Fibroblast of skin of abdomen (primary cell): ENCODE measurements at places on chromosomes 2 and 18.

DNA sequence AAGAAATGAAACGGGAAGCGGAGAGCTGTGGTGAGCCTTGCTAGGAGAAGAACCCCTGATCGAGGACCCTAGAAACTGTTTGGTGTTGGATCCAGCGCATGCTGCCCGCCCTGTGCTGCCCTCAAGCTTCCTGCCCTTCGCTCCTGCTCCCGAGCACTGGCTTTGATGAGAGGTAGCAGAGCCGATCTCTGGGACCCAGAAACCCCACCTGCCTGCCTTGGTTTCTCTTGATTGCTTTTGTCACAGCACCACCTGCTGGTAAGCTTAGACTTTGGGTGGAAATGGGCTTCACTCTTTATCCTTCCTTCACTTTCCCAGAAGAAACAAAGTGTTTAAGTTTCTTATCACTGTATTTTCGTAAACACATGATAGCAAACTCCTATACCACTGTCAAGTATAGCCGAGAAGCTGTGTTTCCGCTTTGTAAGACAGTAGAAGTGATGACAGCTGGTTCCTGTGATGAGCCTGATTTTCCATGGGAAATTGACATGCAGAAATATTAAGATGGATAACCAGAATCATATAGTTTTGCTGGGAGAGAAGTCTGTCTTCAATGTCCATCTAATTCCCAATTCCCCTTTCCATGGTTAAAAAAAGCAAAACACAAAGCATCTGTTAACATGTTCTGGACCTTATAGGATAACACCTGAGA, 267.4 kb downstream of the PHLPP1 start:
- DNase-seq: peak; percentile 50

DNA sequence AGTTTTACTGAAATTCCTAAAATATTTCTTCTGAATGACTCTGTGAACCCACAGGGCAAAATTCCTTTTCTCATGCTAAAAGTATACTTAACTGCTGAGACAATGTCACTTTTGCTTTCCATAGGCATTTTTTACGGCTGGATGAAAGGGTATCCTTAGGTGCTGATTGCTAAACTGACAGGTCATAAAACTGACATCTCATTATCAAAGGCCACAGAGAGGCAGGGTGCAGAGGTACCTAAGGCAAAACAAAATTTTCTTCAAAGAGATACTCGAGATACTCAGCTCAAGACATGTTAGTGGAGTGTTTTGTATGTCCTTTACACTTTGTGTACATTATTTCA, 62.0 kb upstream of the WDR75 start:
- peak; percentile 87 for DNase-seq

DNA sequence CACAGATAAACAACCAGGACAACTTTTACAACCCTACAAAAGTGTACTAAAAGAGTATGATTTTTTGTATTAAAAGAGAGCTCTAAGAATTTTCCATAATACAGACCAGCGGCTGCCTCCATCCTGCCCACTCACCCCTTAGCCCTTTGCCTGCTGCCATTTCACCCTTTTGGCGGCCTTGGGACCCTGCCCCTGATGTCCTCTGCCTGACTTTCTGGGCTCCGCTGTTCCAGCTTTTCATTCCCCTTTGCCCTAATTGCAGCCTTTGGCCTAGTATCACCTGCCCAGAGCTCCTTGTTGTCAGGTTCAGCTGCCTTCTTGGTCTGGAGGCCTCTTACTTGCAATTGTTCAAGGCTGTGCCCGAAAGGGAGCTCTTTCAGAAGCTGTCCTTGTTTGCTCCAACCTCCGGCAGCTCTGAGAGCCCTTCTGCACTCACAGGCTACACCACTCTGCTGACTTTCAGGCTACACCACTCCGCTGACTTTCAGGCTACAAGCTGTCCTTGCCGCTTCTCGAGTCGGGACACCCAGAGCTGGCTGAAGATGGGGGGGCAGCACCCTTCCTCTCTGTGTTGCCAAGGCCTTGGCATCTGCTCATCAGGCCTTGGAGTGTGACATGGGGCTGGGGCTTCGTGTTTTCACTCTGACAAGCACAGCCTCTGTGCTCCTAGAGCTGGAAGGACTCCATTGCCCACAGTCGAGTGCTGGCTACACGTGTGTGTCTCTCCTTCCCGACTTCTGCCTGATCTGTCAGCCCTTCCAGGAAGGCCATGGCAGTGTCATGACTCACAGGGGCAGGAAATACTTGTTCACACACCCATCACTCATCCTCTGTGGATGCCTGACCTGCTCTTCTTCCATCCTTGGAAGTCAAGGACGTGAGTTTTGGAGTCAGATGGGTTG, 43.1 kb upstream of the HDAC4 start:
- peak; percentile 74 for DNase-seq

DNA sequence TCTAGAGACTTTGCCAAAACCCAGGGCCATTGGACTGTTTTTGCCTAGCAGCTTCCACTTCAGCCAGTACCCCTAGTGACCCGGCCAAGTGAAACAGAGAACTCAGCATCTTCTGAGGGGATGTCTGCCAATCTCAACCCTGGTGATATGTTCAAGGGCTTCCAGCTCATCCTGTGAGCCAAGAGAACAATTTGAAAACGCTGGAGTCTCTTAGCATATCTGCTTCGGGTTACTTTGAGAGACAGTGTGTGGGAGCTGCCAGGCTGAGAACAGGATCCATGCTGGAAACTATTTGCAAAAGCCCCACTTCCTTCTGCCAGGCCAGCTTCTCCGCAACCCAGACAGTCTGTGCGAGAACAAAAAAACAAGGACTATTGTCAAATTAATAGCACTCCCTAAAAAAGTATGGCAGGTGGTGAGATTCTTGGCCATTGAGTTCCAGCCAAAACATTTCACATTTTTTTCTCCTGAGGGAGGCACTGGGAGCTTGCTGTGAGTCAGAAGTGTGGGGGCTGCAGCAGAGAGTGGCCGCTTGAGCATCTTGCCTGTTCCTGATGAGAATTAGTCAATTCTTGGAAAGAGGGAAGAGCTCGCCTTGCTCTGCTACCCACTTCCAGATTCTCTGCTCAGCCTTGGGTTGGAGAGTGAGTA, 395.6 kb upstream of the TRIB2 start:
- DNase-seq: peak; percentile 97

- DNase-seq: no peak
These were observed 21.9 kb upstream of the CERS6 start for GRCh38 chr2:168434146-168434545.

DNA sequence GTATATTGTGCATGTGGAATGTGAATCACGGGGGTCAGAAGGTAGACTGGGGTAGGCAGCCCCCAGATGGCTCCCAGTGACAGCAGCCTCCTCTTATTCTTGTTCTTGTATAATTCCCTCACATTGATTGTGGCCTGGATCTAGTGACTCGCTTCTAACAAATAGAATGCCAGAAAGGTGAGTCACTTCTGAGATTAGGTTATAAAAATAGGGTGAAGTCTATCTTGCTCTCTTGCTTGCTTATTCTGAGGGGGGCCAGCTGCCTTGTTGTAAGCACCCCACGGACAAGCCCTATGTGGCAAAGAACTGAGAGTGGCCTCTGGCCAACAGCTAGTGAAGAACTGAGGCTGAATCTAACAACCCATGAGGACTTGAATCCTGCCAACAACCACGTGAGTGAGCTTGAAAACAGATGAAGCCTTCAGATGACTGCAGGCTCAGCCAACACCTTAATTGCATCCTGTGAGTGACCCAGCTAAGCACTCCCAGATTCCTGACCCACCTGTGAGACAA, 15.6 kb upstream of the RMND5A start:
- DNase-seq: peak; percentile 81

- no peak for DNase-seq
These were observed 80.6 kb upstream of the VRK2 start for GRCh38 chr2:57965961-57966360.

GRCh38 chr2:216340280-216340631, 32.0 kb downstream of the MARCHF4 start:
- no peak for DNase-seq

GRCh38 chr2:68466361-68466777, 725 bp downstream of the FBXO48 start:
- DNase-seq: peak; percentile 61

DNA sequence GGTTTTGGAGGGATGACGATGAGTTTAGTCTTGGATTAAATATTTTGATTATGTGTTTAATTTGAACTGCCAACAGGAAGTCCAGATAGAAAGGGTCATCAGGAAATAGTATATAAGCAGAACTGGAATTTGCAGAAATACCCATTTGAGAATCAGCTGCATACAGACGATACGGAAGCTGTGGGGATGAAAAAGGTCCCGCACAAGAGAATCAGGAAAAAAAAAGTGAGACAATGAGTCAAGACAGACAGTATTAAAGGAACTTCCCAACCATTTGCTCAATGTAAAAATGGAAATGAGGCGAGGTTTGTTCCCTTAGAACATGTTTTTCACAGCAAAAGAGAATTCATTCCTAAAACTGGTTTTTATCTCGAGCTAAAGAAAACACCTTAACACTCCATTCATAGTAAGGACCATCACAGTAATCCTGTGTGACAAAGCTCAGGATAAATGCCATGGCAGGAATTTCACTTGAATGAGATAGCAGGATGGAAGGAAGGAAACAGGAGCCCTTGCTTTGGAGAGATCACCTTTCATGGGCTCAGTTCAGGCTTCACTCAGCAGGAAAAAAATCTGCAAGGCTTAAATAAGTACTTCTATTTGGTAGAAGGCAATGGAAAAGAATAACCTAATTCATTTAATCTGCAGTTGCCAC, 29.3 kb downstream of the BCL2 start:
- no peak for DNase-seq

- DNase-seq: no peak
These were observed 3.9 kb upstream of the PKDCC start for GRCh38 chr2:42043789-42044394.

- peak; percentile 53 for DNase-seq
These were observed 276.6 kb downstream of the MREG start for GRCh38 chr2:215736653-215737290.

- DNase-seq: no peak
These were observed 133.1 kb downstream of the DYSF start for GRCh38 chr2:71586471-71586870.

GRCh38 chr18:74840492-74841167, 243.0 kb downstream of the ZNF407 start:
- peak; percentile 28 for DNase-seq

- peak; percentile 8 for DNase-seq
These were observed 177.7 kb upstream of the ZC3H15 start for GRCh38 chr2:186308347-186308746.

GRCh38 chr18:7436166-7436565, 130.9 kb upstream of the PTPRM start:
- DNase-seq: no peak

GRCh38 chr2:109108740-109109139, 20.3 kb upstream of the SH3RF3 start:
- DNase-seq: no peak

GRCh38 chr2:15940661-15941480, 521 bp downstream of the MYCN start:
- no peak for DNase-seq
